ENCODE measurements at places on chromosomes 7 and 10. TPM values are rescaled to one million over a fixed set of nuclear protein-coding genes. Genes with fewer than 3 reads are reported as not detected.

DNA sequence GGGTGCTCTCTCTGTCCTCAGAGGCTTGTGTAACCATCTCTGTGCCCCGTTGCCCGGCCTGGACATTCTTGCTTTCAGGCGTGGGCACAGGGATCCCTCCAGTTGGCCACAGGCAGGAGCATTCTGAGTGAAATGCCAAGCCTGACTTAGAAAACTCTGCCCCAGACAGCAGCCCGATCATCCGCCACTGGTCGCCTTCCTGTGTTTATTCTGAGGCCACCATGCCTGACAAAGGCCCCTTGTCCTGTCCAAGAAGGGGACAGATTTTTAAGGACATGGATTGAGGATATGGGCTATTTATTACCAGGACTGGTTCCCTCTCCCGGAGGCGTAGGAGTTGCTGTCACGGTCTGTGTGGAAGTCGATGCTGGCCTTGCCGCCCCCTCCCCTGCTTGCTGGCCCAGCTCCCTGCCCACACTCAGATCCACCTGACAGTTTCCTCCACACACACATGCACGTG, 54.3 kb downstream of the SPOCK2 start:
- no peak for DNase-seq

DNA sequence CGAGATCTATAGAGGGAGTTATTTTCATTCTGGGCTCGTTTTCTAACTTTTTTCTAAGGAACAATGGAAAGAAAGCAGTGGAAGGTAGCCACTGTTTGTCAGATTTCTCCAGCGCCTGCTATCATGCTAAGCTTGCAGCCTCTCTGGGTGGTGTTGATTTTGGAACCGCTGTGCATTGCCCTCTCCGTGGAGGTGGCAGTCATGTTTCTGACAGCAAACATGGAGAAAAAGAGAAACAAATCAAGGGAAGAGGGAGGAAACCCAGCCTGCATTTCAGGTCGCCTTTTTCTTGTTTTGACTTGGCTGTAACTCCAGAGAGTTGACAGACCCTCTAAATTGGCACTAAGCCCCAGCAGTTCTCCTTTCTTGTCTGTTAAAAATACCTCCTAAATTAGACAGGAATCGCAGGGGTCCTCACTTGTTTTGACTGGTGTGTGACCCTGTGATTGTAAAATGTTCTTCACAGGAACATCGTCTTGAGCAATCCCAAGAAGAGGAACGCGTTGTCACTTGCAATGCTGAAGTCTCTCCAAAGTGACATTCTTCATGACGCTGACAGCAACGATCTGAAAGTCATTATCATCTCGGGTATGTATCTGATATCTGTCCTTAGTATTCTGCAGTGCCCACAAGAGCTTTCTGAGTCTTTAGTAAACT, 4.8 kb downstream of the ECHDC3 start:
- no peak for DNase-seq

GRCh38 chr7:121369462-121369861, 26.6 kb downstream of the FAM3C start:
- DNase-seq = no peak

- DNase-seq = no peak
Observed at GRCh38 chr7:18201350-18201749, 173.7 kb upstream of the PRPS1L1 start.

- peak; percentile 4 for DNase-seq
Observed at GRCh38 chr10:47067949-47068940, 157.0 kb downstream of the PTPN20 start.

- DNase-seq = no peak
Observed at GRCh38 chr7:75739796-75740672, 1.3 kb upstream of the HIP1 start.

Gene RUFY2
- total RNA-seq = 16.3 TPM

Gene INMT
- 0.08 TPM for total RNA-seq

Measured in SJCRH30 (cell line).